Activated naive CD8-positive, alpha-beta T cell treated with anti-CD3 and anti-CD28 coated beads for 36 hours (primary cell): ENCODE measurements at places on chromosomes 5 and 9. TPM values are rescaled to one million over a fixed set of nuclear protein-coding genes. Genes with fewer than 3 reads are reported as not detected.

- H3K36me3 ChIP-seq: peaks cover 8% of the 10 kb centered on the region
- no peak overlapping the region for H3K4me3 ChIP-seq
- no peak for DNase-seq
- H3K4me1 ChIP-seq: peaks cover 39% of the 10 kb centered on the region
- no peaks in the 10 kb centered on the region for H3K27me3 ChIP-seq
Measured at GRCh38 chr5:80122579-80122978, 87.4 kb downstream of the THBS4 start.

DNA sequence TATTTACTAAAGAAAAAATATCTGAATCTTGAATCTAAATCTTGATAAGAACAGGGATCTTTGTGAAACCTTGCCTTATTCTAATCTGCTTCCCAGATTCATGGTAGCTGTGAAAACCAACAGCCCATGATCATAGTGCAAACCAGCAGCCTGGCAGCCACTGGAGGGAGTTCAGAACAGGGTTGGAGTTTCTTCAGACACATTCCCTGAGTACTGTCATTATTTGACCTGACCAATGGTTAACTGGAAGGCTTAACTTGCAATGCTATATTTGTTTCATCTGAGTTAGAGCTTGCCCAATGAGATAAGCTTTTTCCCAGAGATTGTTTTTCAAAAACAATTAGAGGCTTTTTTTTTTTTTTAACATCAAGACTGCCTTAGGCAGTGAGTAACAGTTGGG is 47.8 kb downstream of the LOX start:
- H3K27me3 ChIP-seq: no peaks in the 10 kb centered on the region
- no peak overlapping the region for H3K27ac ChIP-seq
- H3K36me3 ChIP-seq: peaks cover 40% of the 10 kb centered on the region
- H3K4me1 ChIP-seq: peaks cover 2% of the 10 kb centered on the region

DNA sequence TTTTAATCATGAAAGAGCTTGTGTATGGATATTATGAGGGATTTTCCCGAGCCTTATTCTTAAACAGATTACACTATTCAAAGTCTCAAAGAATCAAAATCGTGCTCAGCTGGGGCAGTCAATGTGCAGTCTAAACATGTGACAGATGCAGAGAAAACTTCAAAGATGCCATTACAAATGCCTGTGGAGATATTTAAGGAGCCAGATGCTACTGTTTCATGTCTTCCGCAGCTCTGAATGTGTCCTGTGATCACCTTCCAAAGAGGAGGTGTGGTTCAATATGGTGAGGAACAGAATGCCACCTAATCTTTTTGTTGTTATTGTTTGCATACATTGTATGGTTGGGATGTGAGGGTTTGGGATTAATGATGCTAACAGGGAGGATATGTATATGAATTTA is 593.3 kb upstream of the ARRDC3 start:
- no peaks in the 10 kb centered on the region for H3K27me3 ChIP-seq
- no peaks in the 10 kb centered on the region for H3K4me1 ChIP-seq
- DNase-seq: no peak
- no peak overlapping the region for H3K27ac ChIP-seq
- no peaks in the 10 kb centered on the region for H3K36me3 ChIP-seq
- H3K4me3 ChIP-seq: no peak overlapping the region

- no peak for DNase-seq
- H3K4me3 ChIP-seq: no peak overlapping the region
Measured at GRCh38 chr9:105658351-105658750, 3.9 kb upstream of the TAL2 start.

The TMEM252 gene
- total RNA-seq: not detected

- no peaks in the 10 kb centered on the region for H3K27me3 ChIP-seq
- H3K4me1 ChIP-seq: peaks cover 88% of the 10 kb centered on the region
- H3K4me3 ChIP-seq: peak overlapping the region; percentile 59
- peak; percentile 82 for DNase-seq
Measured at GRCh38 chr5:111254613-111255012, 30.4 kb downstream of the CAMK4 start.

DNA sequence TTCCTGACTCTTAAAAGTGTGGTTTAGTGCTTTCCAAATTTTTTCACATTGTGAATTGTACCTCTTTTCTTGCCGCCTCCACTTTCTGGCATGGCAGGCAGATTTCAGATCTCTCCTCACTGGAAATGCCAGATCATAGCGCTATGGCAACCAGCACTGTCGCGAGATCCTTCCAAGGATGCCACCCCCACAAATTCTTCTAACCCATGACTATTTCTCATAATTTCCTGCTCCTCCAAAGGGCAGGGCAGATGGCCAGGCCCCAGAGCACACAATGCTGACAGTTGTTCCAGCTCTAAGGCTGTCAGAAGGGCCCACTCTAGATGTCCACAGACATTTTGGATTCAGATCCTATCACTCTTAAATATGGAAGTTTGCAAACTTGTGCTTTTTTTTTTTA is 446.2 kb upstream of the RIOK2 start:
- no peak overlapping the region for H3K4me3 ChIP-seq

- no peaks in the 10 kb centered on the region for H3K4me1 ChIP-seq
- no peaks in the 10 kb centered on the region for H3K27me3 ChIP-seq
- no peaks in the 10 kb centered on the region for H3K36me3 ChIP-seq
Measured at GRCh38 chr9:78806492-78807160, 509.7 kb downstream of the PSAT1 start.

The MZB1 gene
- 10.4 TPM for total RNA-seq

GRCh38 chr5:83340511-83340918 is 131.0 kb upstream of the VCAN start:
- no peak overlapping the region for H3K4me3 ChIP-seq
- no peak overlapping the region for H3K27ac ChIP-seq
- H3K27me3 ChIP-seq: no peaks in the 10 kb centered on the region
- peaks cover 5% of the 10 kb centered on the region for H3K36me3 ChIP-seq

DNA sequence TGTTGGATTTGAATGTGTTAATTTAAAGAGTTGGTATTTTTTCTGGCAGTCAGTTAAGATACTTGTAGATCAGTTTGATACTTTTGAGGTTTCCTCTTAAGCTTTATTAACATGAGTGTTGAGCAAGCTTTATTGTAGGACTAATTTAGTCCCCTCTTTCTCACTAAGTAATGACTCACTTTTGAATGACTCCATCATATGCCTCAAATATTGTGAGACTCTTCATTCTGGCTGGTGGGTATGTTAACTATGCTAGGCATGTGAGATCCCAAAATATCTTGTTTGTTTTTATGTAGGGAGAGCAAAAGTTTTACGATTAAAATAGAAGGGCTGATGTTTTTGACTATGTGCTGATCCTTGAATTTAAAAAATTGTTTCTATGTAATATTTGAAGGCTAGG is 355.7 kb downstream of the IZUMO3 start:
- no peak overlapping the region for H3K27ac ChIP-seq
- H3K27me3 ChIP-seq: no peaks in the 10 kb centered on the region
- no peak overlapping the region for H3K4me3 ChIP-seq
- no peaks in the 10 kb centered on the region for H3K4me1 ChIP-seq
- peaks cover 2% of the 10 kb centered on the region for H3K36me3 ChIP-seq

The ZNF883 gene
- 1.9 TPM for total RNA-seq

The CMYA5 gene
- 0.16 TPM for total RNA-seq
